Fibroblast of villous mesenchyme (primary cell): ENCODE measurements at places on chromosomes 1 and 21. TPM values are rescaled to one million over a fixed set of nuclear protein-coding genes. Genes with fewer than 3 reads are reported as not detected.
A peak's percentile ranks its signal among the peaks of the same experiment; 100 is the strongest.

The CSF3R gene
- total RNA-seq, result 0.32 TPM in 1 of 2 replicates, not detected in the other

DNA sequence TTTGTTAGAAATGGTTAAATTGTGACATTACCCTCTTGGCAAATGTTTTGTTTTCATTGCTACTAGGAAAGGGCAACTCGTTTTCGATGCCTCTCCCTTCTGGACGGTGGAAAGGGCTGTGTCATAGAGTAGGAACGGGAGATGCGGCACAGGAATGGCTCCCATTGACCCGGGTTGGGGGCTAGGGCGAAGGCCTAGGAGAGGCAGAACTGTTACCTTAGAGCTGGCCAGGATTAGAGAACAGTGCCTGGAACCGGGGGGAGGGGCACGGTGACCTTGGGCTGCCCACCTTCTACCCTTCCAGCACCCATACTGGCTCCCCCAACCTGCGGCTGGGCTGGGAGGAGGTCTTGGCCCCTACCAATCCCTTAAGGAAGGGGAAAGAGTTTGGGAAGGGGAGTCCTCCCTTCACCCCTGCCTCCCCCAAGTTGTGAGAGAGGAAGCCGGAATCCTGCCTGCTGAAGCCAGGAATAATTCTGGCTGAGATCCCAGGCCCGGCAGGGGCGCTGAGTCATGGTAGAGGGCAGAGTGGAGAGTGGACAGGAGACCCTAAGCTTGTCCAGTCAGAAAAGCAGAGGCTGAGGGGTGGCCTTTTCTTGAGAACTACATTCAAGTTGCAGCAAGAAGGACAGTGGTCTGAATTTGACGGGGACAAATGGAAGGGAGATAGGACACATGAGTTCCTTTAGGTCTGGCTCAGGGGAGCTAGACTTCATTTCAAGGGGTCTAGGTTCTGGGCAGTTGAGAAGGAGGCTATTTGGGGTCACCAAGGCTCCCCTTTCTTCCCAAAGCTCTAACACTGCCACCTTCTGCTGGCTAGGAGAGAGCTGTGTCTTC, 8.2 kb downstream of the LMNA start:
- DNase-seq, result peak; percentile 95

DNA sequence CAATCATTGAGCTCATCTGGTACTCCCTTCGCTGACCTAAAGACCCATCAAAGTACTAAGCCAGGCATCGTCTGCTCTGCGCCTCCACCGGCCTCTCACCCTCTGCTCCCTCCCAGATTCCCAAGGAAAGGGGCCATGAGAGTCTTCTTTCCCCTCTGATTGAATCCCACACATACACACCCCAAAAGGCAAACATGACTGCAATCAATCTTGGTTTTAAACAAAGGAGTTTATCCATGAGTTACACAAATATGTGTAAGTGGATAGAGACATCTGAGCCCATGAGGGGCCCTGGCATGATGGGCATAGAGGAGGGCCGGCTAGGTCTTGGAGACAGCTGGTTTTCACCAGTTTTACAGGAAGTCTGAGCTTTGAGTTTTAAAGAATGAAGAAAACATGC, 50.9 kb downstream of the CAPN2 start:
- no peak for DNase-seq

DNA sequence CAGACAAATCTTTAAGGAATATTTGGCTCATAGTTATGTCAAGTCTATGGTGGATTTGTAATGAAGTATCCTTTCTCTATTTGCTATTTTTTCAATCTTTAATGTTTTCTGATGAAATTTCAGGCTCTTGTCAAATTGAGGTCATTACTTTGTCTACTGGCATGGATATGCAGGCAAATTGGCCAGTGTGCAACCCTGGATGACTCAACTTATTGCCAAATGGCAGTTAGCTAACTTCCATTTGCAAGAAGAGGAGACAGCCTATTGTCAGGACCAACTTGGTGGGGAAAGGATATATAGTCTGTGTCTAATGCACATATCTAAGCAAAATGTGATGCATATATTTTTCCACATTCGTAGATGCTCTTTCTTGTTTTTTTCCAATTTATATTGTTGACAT, 530.5 kb downstream of the PTBP2 start:
- peak; percentile 50 for DNase-seq

The NGF gene
- total RNA-seq, result 0.86 and 1.6 TPM in 2 replicates

The LRRC39 gene
- total RNA-seq, result 0.32 TPM in 1 of 2 replicates, not detected in the other

The ACTA1 gene
- total RNA-seq, result not detected in 2 replicates

DNA sequence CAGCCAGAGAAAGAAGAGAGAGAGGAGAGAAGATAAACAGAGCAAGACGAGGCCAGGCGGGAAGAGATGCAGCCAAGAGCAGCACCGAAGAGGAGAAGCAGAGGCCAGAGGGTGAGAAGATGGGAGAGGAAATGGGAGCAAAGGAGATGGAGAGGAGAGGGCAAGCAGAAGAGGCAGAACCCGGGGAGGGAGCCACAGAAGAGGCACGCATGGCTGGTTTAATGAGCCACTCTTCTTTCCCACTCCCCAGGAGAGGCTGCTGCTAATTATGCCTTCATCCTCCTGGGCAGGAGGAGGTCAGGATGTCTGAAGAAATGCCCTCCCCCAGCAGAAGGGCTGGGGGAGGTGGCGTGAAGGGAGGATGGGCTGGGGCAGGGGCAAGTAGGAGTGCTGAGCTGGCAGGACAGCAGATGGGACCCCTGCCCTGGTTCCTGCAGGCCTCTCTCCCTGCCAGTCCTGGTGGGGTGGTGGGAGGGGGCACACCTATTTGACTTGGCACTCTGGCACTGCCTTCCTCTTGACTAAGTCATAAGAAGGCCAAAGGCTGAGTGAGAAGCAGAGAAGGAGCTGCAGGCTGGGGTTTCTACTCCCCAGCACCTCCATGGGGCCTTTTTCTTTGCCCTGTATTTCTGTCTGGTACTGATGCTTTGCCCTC, 32.3 kb downstream of the KIRREL1 start:
- DNase-seq, result no peak

GRCh38 chr1:1391225-1391624, 7.9 kb downstream of the CCNL2 start:
- DNase-seq, result no peak

GRCh38 chr1:30638811-30639210, 84.6 kb downstream of the MATN1 start:
- no peak for DNase-seq

The LHX8 gene
- total RNA-seq, result under 0.01 TPM in 1 of 2 replicates, not detected in the other

The CFHR4 gene
- total RNA-seq, result not detected in 2 replicates

GRCh38 chr1:226698659-226699058, 40.4 kb downstream of the ITPKB start:
- DNase-seq, result no peak

The CR1 gene
- under 0.01 TPM in 1 of 2 replicates, not detected in the other for total RNA-seq

GRCh38 chr1:110746644-110747259, 72.0 kb upstream of the KCNA3 start:
- peak; percentile 63 for DNase-seq

The FGR gene
- total RNA-seq, result not detected in 2 replicates

The PGLYRP3 gene
- not detected in 2 replicates for total RNA-seq

The FRRS1 gene
- total RNA-seq, result 17.7 and 20.7 TPM in 2 replicates
